ENCODE measurements at places on chromosomes 12 and 14.

- DNase-seq, result no peak
These were observed 55.8 kb downstream of the BEGAIN start for GRCh38 chr14:100531152-100532121.

DNA sequence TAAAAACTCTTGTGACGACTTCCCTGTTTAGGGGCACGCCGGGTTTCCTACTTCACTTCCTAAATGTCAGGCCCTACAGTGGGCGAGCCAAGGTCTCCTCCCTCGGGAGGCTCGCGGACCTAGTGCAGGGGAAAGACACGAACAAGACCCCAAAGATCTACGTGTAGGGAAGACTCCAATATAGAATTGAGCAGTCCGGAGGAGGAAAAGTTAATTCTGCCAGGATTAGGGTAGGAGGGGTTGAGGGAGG, 564 bp downstream of the ATXN3 start:
- DNase-seq, result peak; percentile 46

DNA sequence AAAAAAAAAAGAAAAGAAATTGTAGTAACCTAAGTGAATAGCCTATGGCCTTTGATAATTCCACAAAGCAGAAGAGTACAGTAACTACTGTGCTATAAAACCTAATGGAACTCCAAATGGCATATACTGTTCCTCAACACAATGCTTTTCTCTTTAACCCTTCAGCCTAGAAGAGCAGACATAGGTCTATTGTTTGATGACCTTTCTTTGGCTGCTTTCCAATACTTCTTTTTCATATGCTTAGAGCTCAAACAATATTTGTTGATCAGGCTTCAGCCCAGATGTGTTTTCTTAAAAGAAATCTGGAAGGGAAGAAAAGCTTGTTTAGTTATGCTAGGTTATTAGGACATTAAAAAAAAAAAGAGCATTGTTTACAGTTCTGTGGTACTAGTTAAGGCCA, 116.4 kb downstream of the NTN4 start:
- DNase-seq, result peak; percentile 84

DNA sequence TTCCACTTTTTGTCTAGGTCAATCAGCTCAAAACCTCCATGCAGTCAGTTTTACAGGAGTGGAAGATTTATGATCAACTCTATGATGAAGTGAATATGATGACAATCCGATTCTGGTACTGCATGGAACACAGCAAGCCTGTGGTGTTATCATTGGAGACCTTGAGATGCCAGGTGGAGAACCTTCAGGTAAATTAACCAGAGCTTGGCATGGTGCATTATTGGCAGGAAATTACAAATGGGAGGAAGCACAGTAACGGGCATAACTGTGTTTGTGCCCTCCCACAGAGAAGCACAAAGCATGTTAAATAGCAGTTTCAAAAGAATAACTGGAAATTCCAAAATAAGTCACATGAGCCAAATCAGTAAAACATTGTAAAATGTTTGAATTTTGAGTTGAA, 135.6 kb downstream of the ESR2 start:
- DNase-seq, result no peak

DNA sequence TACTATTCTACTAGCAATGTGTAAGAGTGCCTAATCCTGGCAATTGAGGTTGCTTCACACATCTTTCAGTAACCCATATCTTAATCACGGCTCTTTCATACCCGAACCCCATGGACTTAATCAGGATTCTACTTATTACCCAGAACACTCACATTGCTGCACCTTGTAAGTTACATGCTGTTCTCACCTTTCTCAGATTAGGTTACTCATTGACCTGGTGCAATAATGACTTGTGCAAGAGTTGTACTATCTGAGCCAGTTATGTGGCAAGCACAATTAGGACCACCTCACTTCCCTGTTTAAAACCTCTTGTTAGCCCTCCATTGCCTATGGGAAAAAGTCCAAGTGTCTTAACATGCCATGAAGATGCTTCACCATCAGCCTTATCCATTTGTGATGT, 306.7 kb upstream of the E2F7 start:
- DNase-seq, result no peak

GRCh38 chr12:109191621-109192250, 75.3 kb downstream of the ACACB start:
- no peak for DNase-seq

- DNase-seq, result no peak
These were observed 8.4 kb upstream of the SIX1 start for GRCh38 chr14:60657456-60658210.

- no peak for DNase-seq
These were observed 430.9 kb downstream of the LRIG3 start for GRCh38 chr12:58489394-58489793.

GRCh38 chr12:15786772-15787171, 2.4 kb downstream of the EPS8 start:
- no peak for DNase-seq

- DNase-seq, result no peak
These were observed 83.9 kb downstream of the ARL6IP4 start for GRCh38 chr12:123064366-123064765.

DNA sequence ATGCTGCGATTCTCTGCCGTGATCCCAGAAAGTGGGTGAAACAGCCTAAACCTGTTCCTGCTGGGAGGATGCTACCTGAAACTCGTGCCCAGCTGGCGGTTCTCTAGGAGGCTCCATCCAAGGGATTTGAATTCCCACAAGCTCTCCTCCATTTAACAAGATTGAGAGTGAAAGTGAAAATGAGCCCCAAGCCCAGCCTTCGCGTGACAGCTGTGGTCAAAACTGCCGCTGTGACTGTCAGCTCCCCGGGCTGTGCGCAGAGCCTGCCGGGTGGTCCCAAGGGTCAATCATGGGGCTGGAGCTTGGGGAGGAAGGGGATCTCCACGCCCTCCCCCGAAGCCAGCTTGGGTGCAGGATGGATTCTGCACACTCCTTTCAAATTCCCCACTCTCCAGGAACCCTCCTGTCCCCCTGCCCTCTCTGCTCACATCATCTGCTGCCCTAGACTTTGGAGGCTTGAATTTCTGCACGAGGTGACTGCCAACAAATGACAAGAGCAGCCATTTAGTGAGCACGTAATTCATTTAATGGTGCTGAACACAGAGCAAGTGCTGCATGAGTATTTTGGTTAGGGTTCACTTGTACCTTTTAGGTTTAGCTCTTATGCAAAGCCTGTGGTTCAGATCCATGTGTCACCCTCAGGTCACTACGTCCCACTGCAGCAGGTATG, 5.3 kb downstream of the ASB2 start:
- DNase-seq, result no peak

DNA sequence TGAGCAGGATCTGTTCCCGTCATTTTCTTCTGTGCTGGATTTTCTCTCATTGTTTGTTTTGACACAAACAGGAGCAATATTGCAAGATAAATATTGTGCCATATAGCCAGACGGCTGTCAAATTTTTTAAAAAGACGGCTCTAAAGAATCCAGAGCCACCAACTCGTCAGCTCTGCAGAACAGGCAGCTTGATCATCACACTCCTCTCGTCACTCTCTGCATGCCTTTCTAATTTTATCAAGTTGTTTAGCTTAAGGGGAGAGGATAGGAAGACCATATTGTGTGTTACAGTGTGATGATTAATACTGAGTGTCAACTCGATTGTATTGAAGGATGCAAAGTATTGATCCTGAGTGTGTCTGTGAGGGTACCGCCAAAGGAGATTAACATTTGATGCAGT, 562.8 kb downstream of the GALC start:
- DNase-seq, result no peak

DNA sequence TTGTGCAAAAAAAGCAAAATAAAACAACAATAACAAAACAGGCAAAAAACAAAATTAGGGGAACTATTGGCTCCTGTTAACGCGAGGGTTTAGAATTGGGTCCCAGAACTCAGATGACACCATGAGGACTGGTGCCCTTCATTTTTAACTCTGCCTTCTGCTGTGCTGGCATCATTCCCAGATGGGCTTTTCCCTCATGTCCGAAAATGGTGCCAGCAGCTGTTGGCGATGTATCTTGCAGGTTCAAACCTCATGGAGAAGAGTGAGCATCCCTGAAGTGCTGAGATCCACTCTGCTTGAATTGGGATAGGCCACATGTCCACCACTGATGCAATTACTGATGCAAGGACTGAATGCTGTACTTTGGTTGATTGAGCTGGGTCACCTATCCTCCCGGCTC, 61.1 kb downstream of the MYRFL start:
- DNase-seq, result no peak

DNA sequence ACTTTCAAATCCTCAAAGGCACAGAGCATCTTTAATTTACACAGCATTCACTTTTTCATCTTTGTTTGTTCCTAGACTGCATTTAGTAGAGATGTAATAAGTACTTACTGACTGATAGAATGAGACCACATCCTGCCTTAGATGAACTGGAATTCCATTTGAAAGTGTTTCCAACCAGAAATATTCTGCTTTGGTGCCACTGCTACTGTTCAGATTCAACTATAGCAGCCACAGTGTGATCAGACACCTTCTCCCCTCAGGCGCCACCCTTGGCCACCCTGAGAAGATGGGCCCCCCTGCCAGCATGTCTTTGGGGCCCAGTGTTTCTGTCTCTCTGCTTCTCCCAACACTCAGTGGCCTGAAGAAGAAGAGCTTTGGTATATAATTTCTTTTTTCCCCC, 449.1 kb downstream of the RAD51B start:
- no peak for DNase-seq

DNA sequence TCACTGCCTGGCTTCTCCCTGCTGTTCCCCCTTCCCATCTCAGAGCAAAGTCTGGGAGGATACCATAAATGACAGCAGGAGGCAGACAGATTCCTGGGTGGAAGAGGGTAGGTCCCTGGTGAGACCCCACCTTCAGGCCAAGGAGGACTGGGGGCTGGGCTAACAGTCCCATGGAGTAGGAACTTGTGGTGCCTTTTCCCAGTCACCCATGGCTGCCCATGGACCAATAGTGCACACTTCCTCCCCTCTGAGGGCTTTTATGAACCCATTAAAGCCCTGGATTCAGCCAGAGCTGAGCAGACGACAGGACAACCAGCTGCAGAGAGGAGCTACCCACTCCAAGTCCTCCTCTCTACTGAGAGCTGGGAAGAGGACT, 36.6 kb upstream of the OR5AU1 start:
- DNase-seq, result no peak

- no peak for DNase-seq
These were observed 45.0 kb upstream of the FZD10 start for GRCh38 chr12:130117233-130117632.

- peak; percentile 30 for DNase-seq
These were observed 1.0 kb downstream of the ITFG2 start for GRCh38 chr12:2813214-2814185.

GRCh38 chr12:58254463-58255100, 313.2 kb downstream of the ATP23 start:
- DNase-seq, result no peak

DNA sequence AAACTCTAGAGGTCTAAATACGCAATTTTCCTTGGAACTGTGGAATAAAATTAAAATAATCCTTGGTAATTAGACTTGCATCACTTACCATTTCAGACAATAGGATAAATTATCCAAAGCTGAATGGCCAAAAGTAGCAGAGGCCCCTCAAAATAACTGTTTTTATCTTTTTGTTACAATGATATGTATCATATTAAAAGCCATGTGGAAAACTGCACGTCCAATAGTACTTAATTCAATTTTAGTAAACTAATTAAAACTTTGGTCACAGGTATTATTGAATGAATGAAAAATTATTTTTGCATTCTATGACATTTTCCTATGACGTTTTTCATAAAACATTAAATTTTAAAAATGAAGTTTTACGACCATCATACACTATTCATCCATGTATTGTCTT, 98.5 kb downstream of the CDK17 start:
- no peak for DNase-seq

GRCh38 chr14:32399920-32400319, 70.8 kb downstream of the AKAP6 start:
- no peak for DNase-seq

- no peak for DNase-seq
These were observed 22.9 kb upstream of the CTDSP2 start for GRCh38 chr12:57869298-57869926.

Measured in NCI-H1105 (cell line).